ENCODE measurements at places on chromosomes 5 and 9.

DNA sequence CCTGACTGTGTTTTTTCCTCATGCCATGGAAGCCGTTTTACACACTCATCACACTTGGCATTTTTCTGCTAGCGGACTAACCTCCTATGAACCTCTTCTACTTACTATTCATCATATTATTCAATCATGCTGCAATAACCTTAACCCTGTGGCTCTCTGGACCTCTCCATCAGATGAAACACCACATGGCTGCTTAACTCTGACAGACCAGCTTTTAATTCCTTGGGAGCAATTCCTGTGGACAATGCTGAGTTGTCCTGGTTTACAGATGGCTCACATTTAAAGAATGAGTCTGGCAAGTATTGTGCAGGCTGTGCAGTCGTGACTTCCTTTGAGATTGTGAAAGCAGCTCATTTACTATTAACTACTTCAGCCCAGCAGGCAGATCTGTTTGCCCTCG, 9.0 kb downstream of the OR1J1 start:
- no peak for DNase-seq

DNA sequence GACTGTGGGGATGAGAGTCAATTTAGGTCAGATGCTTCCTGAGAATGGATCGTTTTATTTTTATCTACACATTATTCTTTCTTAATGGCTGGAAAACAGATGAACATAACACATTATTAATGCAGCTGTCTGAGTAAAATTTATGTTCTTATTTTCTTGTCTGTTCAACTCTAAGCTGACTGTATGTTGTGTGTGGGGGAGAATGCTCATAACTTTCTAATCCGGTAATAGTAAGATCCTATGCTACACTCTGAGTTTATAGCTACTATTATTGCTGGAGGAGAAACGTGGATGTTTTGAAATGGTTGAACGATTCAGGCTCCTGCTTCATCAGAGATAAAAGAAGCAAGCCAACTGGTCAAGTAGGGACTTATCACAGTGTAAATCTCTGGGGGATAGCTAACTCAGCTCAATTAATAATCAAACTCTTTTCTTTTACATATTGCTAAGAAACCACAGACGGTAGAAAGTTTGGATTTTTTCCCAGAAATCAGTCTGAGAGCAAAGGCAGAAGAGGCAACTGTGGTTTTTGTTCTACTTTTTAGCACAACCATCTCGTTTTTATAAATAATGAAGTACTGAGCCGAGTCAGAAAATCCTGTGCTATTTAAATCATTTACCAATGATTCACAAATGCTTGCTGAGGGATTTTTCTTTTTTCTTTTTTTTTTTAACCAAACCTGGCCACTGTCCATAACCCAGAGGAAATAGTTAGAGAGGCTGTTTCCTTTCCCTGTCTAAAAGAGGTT, 265.0 kb upstream of the FAM174A start:
- no peak for DNase-seq

DNA sequence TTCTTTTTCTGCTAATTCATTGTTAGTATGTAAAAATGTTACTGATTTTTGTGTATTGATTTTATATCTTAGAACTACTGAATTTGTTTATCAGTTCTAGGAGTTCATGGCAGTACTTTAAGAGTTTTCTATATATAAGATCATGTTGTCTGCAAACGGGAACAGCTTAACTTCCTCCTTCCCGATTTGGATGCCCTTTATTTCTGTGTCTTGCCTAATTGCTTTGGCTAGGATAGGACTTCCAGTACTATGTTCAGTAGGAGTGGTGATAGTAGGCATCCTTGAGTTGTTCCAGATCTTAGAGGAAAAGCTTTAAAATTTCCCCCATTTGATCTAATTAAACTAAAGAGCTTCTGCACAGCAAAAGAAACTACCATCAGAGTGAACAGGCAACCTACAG, 20.1 kb downstream of the RCL1 start:
- no peak for DNase-seq

GRCh38 chr9:20925256-20926045, 106.0 kb downstream of the HACD4 start:
- no peak for DNase-seq

- no peak for DNase-seq
Measured at GRCh38 chr5:34648840-34649158, 7.3 kb upstream of the RAI14 start.

GRCh38 chr9:13719981-13720676, 440.6 kb upstream of the MPDZ start:
- DNase-seq: no peak

DNA sequence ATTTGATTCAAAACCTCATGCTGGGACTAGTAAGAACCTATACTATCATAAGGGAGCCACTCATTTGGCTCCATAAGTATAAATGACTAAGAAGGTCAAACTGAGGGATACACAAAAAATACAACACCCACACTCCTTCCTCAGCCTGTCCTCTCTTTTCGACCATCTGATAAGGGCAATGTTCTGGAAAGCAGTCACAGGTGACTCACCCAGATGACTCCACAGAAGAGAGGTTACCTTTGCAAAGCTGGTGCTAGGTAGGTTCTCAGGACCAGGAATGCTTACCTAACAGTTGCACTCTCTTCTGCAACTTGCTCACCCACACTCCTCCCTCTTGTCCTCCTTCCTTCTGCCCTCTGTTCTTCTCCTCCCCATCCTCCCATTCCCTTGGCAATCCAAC, 32.9 kb downstream of the LHFPL2 start:
- DNase-seq: no peak

GRCh38 chr5:108461628-108462367, 79.9 kb upstream of the FBXL17 start:
- DNase-seq: no peak

DNA sequence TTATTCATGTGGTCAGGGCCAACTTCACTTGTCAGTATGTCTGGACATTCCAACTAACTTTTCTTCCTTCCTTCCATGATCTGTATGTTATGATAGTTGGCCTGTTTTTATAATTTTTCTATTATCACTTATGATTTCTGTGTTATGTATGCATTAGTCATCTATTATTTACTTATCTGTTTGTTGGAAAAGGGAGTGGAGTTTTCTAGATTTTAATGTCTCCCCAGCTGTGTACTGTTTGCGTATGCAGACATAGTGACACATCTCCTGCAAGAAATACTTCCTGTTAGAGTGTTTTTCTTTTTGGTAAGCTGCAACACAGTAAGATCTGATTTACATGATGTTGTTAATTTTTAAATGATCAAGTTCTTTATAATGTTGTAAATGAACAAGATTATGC, 8.7 kb upstream of the INSYN2B start:
- DNase-seq: no peak

DNA sequence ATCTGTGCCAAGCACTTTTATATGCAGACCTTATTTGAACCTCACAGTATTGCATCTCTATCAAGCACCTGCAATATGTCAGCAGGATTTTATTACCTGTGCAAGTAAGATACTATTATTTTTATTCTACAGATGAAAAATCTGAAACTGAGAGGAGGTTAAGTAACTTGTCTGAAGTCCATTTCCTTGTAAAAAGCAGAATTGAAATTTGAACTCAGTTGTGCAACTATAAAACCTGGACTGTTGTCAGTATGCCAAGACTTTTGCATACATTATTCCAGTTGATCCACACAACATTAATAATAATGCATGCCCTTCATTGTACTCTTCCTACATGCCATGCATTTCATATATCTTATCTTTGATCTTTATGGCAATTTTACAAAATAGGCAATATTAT, 82.2 kb upstream of the BRINP1 start:
- DNase-seq: no peak

- no peak for DNase-seq
Measured at GRCh38 chr5:61416010-61416409, 84.0 kb downstream of the ZSWIM6 start.

DNA sequence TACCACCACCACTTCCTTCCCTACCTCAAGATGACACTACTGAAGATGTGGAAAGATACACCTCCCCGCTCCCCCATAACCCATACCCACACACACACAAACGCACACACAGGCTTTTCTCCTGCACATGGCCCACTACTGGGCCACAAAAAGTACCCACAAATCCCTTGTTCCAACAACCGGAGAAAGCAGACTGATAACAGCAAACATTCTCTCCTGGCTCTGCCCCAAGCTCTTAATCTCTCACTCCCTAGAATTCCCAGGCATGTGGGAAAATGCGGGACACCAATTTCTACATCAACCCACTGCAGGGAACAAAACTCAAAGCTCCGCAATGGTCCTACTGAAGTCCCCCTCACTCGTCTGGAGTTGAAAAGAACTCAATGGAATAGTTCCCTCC, 611.0 kb upstream of the KLF4 start:
- DNase-seq: no peak

DNA sequence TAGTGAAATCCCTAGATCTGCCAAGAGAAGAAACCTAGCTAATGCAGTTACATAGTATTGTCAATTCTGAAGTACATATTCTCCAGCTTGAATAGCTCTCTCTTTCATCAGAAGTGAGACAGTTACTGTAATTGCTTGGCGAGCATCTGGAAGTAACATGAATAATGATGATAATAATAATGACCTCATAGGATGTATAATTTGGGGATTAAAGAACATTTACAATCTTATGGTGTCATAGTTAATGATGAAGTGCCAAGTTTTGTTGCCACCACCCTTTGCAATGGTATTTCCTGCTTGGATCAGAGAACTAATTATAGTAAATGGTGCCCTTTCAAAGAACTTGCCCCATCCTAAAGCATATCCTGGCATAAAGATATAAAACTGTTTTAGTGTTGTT, 201.4 kb downstream of the ADAMTSL1 start:
- DNase-seq: no peak

DNA sequence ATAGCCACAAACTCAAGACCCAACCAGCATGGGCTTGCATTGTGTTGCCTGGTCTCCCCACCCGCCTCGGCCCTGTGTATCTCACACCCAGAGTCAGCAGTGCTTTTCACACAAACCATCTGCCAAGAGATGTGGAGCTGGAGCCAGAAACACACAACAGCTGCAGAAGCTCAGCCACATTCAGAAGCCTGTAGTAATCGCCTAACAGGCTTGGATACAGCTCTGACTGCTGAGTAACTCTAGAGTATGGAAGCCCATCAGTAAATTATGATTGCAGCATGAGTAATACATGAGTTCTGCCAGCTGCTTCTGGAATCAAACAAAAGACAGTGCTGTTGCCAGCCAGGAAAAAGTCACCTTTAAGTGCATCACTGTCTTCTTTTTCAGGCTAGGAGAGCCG, 16.0 kb downstream of the TEK start:
- no peak for DNase-seq

DNA sequence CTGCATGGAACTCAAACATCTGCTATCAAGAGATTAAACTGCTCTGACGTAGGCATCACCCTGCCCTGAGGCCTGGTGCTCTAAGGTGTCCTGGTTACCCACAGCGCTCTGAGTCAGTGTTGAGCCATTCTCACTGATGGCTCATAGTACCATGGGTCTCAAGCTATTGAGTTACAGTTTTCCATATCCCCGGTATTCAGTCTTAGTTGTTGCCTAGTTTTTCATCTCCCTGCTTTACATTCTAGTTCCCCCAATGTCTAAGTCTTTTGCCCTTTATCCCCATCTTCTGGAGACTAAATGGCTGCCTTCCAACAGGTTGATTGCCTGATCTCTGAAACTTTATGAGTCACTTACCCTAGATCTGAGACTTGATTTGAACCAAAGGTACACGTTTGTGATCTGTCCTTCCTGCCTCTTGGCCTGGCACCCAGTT, 161.2 kb upstream of the PTGER4 start:
- no peak for DNase-seq

- DNase-seq: no peak
Measured at GRCh38 chr5:88089719-88090390, 178.8 kb downstream of the TMEM161B start.

DNA sequence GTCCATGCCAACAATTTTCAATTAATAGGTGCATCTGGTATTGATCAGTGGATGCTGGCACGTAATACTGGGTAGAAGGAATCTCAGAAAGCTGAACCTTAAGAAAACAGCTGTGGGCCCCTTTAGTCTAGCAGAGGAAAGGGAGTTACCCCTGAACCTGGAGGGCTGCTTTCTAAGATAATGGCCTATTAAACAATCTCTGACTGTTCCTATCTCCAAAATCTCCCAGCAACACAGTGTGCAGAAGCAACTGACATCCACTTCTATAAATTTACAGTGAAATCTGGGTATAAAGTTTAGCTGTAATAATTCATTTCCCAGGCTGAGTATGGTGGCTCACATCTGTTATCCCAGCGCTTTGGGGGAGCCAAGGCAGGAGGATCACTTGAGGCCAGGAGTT, 198.8 kb downstream of the MAPKAP1 start:
- no peak for DNase-seq

GRCh38 chr5:64612344-64612961, 77.8 kb upstream of the SHISAL2B start:
- DNase-seq: peak; percentile 79

DNA sequence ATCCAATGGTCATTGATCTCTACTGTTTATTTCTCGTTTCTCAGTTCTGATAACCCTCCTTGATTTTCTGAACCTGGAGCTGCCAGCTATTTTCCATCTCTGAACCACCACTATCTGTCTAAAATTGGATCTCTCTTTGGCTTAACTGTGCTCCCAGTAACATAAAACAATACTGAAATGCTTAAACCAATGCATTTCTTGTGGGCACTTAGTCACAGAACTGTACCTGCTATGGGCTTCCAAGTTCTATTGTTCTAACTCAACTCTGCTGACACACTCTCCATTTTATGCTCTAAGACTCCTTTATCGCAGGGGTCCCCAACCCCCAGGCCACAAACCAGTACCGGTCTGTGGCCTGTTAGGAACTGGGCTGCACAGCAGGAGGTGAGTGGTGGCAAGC, 120.6 kb downstream of the LHFPL2 start:
- no peak for DNase-seq

DNA sequence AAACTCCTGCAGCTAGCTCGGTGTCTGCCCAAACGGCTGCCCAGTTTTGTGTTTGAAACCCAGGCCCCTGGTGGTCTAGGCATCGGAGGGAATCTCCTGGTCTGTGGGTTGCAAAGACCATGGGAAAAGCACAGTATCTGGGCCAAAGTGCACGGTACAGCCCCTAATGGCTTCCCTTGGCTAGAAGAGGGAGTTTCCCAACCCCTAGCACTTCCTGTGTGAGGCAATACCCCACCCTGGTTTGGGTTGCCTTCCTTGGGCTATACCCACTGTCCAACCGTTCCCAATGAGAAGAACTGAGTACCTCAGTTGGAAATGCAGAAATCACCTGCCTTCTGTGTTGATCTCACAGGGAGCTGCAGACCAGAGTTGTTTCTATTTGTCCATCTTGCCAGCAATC, 41.8 kb downstream of the CAVIN4 start:
- DNase-seq: no peak

DNA sequence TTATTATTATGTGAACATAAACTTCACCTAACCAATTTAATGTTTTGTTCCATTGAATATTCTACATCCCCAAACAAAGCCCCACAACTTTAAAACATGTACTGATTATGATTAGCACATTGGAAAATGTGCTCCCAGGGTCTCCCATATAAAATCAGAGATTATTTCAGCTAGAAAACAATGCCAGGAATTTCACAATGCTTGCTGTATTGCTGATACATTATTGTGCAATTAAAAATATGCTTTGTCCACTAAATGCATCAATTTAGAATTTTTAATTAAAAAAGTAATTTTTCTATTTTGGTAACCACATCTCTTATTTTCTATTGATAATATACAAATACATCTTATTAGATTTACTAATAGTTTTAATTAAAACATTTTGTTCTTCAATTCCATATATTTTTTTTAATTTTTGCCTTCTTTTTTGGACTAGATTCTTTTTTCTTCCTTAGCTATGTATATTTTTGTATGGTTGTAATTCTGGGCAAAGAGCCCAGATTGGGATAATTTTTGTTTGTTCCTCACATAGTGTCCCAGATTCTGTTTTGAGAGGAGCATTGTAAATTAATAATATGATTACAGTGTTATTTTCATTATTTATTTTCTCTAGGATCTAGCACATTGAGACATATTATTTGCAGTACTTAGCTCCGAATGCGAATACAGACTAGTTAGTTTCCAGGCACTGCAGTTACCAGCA, 241.5 kb upstream of the CDH18 start:
- no peak for DNase-seq

Data from Karpas-422 (cell line).